Neural crest cell (in vitro differentiated cells): ENCODE measurements at places on chromosomes 6 and 20. TPM values are rescaled to one million over a fixed set of nuclear protein-coding genes. Genes with fewer than 3 reads are reported as not detected.

GRCh38 chr6:4136354-4136831, 1.0 kb upstream of the ECI2 start:
- DNase-seq, result no peak

DNA sequence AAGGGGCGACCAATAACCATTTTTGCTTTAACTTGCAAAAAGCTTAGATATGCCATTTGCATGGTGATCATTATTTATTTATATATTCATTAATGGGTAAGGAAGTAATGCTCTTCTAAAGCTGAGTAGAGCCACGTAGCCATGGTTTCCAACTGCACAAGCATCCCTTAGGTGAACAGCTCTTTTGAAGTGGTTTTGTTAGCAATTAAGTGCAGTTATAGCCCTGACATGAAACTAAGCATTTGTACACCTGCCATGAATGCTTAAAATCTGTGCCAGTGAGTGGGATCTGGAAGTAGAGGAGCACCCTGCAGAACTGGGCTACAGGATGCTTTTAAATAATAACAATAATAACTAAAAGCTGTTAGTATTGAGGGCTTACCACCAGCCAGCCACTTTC, 19.1 kb downstream of the TRAF3IP2 start:
- DNase-seq, result no peak

GRCh38 chr6:105058846-105059245, 101.9 kb downstream of the LIN28B start:
- DNase-seq, result no peak

DNA sequence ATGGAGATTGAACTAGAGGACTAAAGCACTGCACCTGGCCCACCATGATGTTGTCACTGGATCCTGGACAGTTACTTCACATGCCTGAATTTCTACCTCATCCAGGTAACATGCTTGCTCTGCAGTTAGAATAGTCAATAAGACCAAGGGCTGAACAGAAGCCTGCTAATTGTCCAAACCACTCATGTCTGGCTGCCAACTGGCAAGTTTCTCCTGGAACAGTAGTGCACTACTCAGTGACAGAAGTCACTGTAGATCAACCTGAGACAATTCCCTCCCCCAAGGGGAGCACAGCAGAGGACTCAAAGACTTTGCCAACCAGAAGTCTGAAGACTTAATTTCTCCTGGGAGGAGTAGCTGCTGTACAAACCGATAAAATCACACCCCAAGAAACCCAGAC, 454.6 kb upstream of the MARCKS start:
- DNase-seq, result no peak

DNA sequence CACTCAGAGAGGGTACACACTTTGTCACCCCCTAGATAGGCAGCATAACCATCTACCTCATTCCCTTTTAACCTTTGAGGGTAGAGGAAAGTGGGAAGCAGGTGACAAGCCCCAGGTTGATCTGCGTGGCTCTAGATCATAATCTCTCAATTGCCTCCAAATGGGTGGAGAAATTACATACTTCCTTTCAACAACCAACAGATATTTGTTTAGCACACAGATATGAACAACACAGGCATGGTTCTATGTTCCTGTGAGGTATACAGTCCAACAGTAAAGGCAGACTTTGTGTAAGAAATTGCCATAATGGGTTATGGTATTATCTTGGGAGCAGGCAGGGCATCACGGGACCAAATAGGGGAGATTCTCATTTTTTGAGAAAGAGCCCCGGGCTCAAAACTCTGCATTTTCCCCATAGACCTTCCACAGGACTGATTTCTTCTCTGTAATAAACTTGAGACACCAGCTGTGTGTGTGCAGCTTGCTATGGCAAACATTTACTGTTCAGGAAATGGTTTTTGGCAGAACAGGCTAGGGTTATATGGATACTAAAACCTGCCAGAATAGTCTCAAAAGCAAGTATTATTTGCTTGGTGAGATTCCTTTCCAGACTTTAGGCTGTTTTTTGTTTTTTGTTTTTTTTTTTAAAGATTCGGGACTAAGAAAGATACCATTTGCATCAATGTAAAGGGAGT, 126.2 kb downstream of the CD164 start:
- DNase-seq, result no peak

DNA sequence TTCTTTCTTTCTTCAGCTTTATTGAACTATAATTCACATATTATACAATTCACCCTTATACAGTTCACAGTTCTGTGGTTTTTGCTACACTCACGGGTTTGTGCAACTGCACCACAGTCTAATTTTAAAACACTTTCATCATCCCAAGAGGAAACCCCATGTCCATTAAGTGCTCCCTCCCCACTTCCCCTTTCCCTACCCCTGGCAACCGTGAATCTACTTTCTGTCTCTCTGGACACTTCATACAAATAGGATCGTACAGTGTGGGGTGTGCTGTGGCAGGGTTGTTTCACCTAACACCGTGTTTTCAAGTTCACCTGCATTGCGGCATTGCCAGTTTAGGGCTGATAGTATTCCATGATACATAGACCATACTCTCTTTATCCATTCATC, 118.8 kb downstream of the PHACTR3 start:
- no peak for DNase-seq

- no peak for DNase-seq
Observed at GRCh38 chr20:4813076-4813862, 91.6 kb downstream of the PRND start.

GRCh38 chr6:43123461-43124314, 47.4 kb upstream of the SRF start:
- no peak for DNase-seq

GRCh38 chr6:36925809-36926208, 28.7 kb upstream of the PI16 start:
- no peak for DNase-seq

GRCh38 chr6:118740372-118740771, 89.0 kb upstream of the CEP85L start:
- no peak for DNase-seq

DNA sequence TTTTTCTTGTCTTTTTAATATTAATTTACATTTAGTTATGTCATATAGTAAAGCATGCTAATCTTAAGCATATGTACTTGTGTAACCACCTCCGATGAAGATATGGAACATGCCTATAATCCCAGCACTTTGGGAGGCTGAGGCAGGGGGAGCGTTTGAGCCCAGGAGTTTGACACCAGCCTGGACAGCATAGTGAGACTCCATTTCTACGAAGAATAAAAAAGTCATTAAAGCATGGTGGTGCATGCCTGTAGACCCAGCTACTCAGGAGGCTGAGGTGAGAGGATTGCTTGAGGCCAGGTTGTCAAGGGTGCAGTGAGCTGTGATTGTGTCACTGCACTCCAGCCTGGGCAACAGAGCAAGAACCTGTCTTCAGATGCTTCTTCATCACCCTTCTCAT, 628.8 kb upstream of the FLRT3 start:
- DNase-seq, result no peak

DNA sequence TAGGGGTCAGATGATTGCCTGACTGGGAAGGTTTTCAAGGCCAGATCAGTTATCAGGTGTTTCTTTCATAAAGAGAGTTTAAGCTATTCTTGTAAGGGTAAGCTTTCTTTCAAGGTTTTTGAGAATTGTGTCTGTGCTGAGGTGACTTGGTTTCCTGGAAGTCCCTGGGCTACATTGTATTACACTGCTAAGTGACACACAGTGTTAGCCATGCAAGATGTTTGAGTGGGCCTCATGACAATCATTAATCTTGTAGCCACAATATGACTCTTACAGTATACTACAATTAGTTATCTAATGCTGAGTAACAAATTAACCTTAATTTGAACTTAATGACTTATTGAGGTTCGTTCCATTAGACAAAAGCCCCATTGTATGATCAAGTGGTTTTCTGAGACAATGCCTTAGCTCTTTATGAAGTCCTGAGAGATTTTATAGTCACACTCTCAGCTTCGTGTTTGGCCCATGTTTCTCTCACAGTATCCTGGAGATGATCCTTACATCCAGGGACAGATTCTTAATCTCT, 186.7 kb downstream of the RPS12 start:
- no peak for DNase-seq

- no peak for DNase-seq
Observed at GRCh38 chr20:21089391-21089790, 16.8 kb downstream of the LINC00237 start.

GRCh38 chr6:75128878-75129570, 76.8 kb downstream of the COL12A1 start:
- DNase-seq, result no peak

- DNase-seq, result no peak
Observed at GRCh38 chr6:153405931-153406330, 274.8 kb upstream of the RGS17 start.

DNA sequence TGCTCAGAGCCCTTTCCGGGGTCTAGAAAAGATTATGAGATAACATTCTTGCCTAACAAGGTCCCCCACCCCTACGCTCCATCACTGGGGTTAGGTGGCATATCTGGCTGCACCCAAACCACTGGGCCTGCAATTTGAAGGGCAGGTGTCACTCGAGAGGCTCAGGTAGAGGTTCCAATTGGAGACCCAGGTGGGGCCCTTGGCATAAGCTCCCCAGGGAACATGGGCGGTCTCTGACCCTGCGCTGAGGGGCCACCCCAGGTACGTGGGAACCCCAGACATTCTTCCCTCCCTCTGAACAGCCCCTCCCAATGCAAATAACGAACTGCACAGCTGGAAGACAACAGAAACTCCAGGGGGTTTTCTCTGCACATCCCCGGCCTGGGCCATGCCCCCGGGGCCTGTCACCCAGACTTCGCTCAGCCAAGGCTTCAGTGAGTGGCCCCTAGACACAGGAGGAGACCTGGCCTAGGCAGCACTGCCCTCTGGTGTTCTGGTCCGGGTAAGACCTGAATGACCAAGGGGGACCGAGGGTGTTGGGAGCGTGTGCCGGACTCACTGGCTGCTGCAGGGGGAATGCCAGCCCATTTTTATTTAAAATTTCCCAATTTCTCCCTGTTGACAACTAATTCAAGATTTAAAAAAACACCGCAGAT, 47.5 kb downstream of the DSTN start:
- peak; percentile 67 for DNase-seq

HEY2 gene
- 10.8 and 11.6 TPM in 2 replicates for total RNA-seq

ZC3H12D gene
- total RNA-seq, result 0.14 and 0.16 TPM in 2 replicates

COL11A2 gene
- 4.2 and 5.9 TPM in 2 replicates for total RNA-seq

PTP4A1 gene
- total RNA-seq, result 78.1 and 79.9 TPM in 2 replicates

CEP250 gene
- 64.5 and 67.7 TPM in 2 replicates for total RNA-seq

HLA-DQB1 gene
- 0.18 and 0.23 TPM in 2 replicates for total RNA-seq

OR12D1 gene
- not detected in 2 replicates for total RNA-seq

SRSF3 gene
- total RNA-seq, result 611 and 636 TPM in 2 replicates
